Type B pancreatic cell (in vitro differentiated cells): ENCODE measurements at places on chromosomes 6 and 20.

GRCh38 chr6:39314273-39314795 is at the start of gene KCNK17:
TSS of gene KCNK17 (minus strand) at chr6:39314419. CDS start at chr6:39314320, 99 bp downstream.
- peak within 1 kb of the TSS; percentile 72 for H3K4me3 ChIP-seq
- H3K27me3 ChIP-seq = peaks cover 86% of the 10 kb centered on the region
- no peak for DNase-seq
- no peak within 1 kb of the TSS for H3K27ac ChIP-seq

- H3K27me3 ChIP-seq = no peaks in the 10 kb centered on the region
- H3K4me3 ChIP-seq = no peak overlapping the region
- no peak overlapping the region for H3K27ac ChIP-seq
- peaks cover 3% of the 10 kb centered on the region for H3K36me3 ChIP-seq
- H3K4me1 ChIP-seq = peaks cover 18% of the 10 kb centered on the region
- no peak for DNase-seq
Observed at GRCh38 chr6:23524548-23524947, 601.5 kb upstream of the NRSN1 start.

- H3K27ac ChIP-seq = no peak overlapping the region
- DNase-seq = no peak
- H3K27me3 ChIP-seq = no peaks in the 10 kb centered on the region
- H3K4me3 ChIP-seq = no peak overlapping the region
- H3K36me3 ChIP-seq = no peaks in the 10 kb centered on the region
Observed at GRCh38 chr6:131286469-131287040, 151.3 kb downstream of the AKAP7 start.

- H3K27me3 ChIP-seq = no peaks in the 10 kb centered on the region
- no peak overlapping the region for H3K4me3 ChIP-seq
- H3K36me3 ChIP-seq = no peaks in the 10 kb centered on the region
- H3K4me1 ChIP-seq = peaks cover 4% of the 10 kb centered on the region
- DNase-seq = no peak
- no peak overlapping the region for H3K27ac ChIP-seq
Observed at GRCh38 chr6:49911252-49911651, 44.9 kb upstream of the CRISP1 start.

GRCh38 chr6:1575210-1576041 is 34.3 kb upstream of the FOXC1 start:
- no peaks in the 10 kb centered on the region for H3K36me3 ChIP-seq
- H3K27ac ChIP-seq = peak overlapping the region; percentile 43
- H3K27me3 ChIP-seq = peaks cover 12% of the 10 kb centered on the region
- H3K4me1 ChIP-seq = peaks cover 24% of the 10 kb centered on the region

DNA sequence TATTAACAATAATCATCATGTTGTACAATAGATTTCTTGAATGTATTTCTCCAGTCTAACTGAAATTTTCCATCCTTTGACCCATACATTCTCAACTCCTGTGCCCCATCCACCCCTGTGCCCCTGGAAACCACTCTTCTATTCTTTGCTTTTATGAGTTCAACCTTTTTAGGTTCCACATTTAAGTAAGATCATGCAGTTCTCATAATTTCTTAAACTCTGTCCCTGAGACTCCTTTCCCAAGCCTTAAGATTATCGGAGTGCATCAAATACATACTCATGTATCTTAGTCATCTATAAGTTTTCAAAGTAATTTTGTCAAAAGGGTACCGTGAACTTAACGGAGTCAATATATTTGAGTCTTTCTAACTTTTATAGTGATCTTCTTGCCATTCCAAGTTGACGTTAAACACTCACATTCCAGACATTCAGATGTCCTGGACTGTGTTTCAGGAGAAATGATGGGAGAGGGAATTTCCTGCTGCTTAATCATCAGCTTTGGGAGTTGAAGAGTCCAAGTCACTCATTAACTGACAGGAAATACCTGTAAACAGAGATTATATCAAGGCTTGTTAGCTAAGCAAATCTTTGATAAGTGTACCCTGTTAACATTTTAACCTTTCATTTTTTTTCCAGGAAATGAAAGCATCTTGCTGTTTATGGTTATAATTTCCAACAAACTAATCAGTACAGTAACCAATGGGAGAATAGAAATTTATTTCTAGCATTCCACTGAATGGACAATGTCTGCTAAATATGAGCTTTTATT is 73.3 kb downstream of the ADGRG6 start:
- peaks cover 5% of the 10 kb centered on the region for H3K36me3 ChIP-seq
- peaks cover 31% of the 10 kb centered on the region for H3K4me1 ChIP-seq
- H3K27ac ChIP-seq = peak overlapping the region; percentile 68

- peaks cover 7% of the 10 kb centered on the region for H3K4me1 ChIP-seq
- H3K36me3 ChIP-seq = no peaks in the 10 kb centered on the region
Observed at GRCh38 chr6:140108167-140108566, 733.7 kb upstream of the CITED2 start.

DNA sequence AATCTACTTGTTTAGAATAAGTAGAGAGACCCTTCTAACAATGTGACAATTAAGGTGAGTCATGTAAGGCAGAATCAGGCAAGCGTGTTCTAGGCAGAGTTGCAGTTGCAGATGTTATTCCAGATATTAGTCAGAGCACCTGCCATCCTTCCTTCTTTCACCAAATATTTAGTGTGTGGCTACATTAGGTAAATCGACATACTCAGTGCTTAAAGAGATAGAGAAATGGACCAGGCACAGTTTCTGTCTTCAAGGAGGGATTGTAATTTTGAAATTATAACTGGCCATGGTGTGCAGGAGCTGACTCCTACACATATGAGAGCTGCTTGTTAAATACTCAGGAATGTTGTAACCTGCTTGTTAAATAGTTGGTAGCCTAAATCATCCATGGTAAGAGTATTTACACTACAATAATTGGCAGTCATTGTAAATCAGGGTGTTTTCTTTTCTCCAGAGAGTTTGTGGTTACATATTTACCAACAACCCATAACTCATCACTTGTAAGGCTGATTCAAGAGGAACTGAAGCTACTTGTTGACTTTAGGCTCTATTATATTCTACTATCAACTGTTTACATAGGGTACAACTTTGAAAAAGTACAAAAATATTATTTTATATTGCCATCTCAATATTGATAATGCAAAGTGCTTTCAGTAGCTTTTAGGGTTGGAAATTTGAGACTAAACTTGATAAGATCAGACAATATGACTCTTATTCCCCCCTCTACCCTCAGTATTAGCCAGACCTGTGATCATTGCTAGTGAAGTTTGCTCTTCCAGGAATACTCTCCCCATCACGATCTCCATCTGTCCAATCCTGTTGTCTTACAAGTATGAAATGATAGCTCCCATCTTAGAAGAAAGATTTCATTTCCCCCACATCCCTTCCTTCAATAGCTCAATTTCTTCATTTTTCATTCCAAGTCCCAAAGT is 607.1 kb downstream of the COL12A1 start:
- peaks cover 3% of the 10 kb centered on the region for H3K4me1 ChIP-seq
- H3K4me3 ChIP-seq = no peak overlapping the region
- DNase-seq = no peak
- H3K27me3 ChIP-seq = no peaks in the 10 kb centered on the region
- no peaks in the 10 kb centered on the region for H3K36me3 ChIP-seq
- H3K27ac ChIP-seq = no peak overlapping the region

DNA sequence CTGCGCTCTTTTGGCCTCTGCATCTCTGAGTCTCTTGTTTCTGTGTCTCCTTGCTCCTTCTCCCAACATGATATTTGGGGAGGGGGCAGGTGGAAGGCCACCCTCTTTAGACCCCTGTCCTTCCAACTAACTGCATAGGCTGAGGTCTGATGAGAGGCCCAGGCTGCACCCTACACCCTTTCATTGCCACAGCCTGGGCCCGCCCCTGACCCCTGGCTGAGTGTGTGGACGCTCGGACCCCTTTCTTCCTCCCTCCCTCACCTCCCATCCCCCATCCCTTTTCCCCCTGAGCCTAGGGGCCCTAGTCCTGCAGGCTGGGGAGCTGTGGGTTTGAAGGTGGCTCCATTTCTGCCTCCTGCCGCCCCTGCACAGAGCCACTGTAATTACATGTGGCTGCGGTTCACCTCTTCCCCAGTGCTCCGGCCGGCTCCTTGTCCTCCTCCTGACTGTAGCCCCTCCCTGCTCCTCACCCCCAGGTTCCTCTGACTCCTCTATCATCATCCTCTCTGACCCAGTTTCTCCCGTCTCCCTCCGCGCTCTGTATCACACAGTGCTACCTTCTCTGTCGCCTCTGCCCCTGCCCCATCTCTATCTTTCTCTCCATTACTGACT is 6.8 kb downstream of the MDFI start:
- peaks cover 49% of the 10 kb centered on the region for H3K4me1 ChIP-seq
- peak overlapping the region; percentile 80 for H3K4me3 ChIP-seq
- peaks cover 19% of the 10 kb centered on the region for H3K36me3 ChIP-seq
- no peak for DNase-seq
- H3K27ac ChIP-seq = peak overlapping the region; percentile 73

- H3K4me1 ChIP-seq = no peaks in the 10 kb centered on the region
- no peaks in the 10 kb centered on the region for H3K36me3 ChIP-seq
- no peak for DNase-seq
- H3K27ac ChIP-seq = no peak overlapping the region
Observed at GRCh38 chr6:30480536-30481156, 8.7 kb upstream of the HLA-E start.

DNA sequence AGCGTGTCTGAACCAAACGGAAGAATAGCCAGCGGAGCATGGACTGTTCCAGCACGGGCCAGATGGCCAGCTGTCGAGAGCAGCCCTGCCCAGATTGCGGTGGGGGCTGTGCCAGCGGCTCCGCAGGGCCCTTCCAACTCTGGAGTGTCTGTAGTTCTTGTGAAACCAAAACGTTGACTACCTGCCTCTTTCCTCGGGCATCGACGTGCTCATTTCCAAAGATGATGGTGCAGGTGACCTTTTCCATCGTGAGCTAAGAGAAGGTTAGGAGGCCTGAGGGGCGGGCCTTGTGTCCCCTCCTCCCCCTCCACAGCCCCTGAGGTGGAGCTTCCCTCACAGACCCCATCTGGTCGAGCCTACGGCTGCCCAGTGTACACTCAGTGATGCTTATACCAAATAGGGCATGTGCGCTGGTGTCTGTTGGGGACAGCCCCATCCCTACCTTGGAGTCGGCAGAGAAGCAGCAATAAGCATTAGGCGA is 12.9 kb upstream of the C20orf144 start:
- H3K4me3 ChIP-seq = peak overlapping the region; percentile 32
- H3K4me1 ChIP-seq = peaks cover 69% of the 10 kb centered on the region
- no peak for DNase-seq
- H3K27ac ChIP-seq = peak overlapping the region; percentile 97
- H3K27me3 ChIP-seq = no peaks in the 10 kb centered on the region
- H3K36me3 ChIP-seq = peaks cover 35% of the 10 kb centered on the region

- H3K4me1 ChIP-seq = no peaks in the 10 kb centered on the region
- no peak overlapping the region for H3K4me3 ChIP-seq
Observed at GRCh38 chr20:45399018-45399417, 9.1 kb upstream of the DBNDD2 start.

DNA sequence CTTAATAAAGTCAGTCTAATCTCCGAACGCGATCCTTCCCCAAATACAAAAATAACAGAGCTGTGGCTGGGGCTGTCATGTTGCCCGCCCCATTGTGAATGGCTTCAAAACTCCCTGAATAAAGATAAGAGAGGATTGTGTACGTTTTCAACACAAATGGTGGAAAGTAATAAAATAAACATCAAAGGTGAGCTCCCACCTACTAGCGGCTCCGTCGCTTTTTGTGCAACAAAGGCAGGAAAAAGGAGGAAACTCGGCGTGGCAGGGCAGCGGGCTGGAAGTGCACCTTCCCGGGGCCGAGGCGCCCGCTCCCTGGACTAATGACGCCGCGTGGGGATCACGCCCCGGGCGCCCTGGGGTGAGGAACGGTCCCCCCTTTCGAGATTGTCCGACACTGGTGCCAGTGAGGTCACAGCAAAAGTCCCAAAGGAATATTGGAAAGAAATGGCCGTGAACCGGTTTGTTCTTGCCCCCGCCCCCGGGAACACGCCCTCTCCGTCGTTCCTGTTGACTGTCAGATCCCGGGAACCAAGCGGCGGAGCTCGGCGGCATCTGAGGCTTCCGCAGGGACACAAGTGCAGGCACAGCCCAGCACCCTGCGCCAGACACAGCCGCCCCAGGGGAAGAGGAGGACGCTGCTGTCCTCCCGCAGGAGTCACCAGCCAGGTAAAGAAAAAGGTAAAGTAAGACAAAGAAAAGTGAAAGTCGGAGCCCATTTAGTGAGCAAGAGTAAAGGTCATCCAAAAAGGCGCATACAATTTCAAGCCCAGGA is 1.1 kb upstream of the FOXQ1 start:
- H3K27ac ChIP-seq = peak overlapping the region; percentile 93
- peaks cover 5% of the 10 kb centered on the region for H3K36me3 ChIP-seq
- H3K4me1 ChIP-seq = peaks cover 1% of the 10 kb centered on the region
- H3K27me3 ChIP-seq = peaks cover 82% of the 10 kb centered on the region
- DNase-seq = no peak

DNA sequence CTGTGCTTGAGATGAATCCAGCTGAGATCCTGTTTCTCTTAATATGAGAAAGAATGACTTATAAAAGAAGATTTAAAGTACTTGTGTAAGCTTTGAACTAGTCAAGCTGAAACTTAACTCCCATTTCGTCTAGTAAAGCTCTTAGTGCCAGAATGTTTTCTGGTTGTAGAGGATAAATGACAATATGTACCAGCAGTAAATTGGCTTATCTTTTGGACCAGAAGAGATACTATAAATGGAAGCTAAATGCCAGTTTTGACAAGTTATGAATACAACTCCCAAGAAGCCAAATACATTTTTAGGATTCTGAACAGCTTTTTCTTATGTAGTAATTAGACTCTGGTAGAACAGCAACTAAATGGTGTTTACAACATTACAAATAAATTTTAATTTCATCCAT is 608.7 kb downstream of the EYS start:
- no peaks in the 10 kb centered on the region for H3K36me3 ChIP-seq
- H3K4me1 ChIP-seq = no peaks in the 10 kb centered on the region
- no peak overlapping the region for H3K4me3 ChIP-seq
- no peak overlapping the region for H3K27ac ChIP-seq
- no peaks in the 10 kb centered on the region for H3K27me3 ChIP-seq

GRCh38 chr6:12962529-12962928 is 246.0 kb downstream of the PHACTR1 start:
- no peak overlapping the region for H3K4me3 ChIP-seq
- H3K27me3 ChIP-seq = peaks cover 39% of the 10 kb centered on the region
- H3K36me3 ChIP-seq = no peaks in the 10 kb centered on the region
- no peak overlapping the region for H3K27ac ChIP-seq
- peaks cover 11% of the 10 kb centered on the region for H3K4me1 ChIP-seq
- DNase-seq = no peak

- H3K36me3 ChIP-seq = no peaks in the 10 kb centered on the region
- H3K27me3 ChIP-seq = peaks cover 5% of the 10 kb centered on the region
- H3K4me1 ChIP-seq = peaks cover 50% of the 10 kb centered on the region
- no peak for DNase-seq
Observed at GRCh38 chr20:17873410-17874270, 95.0 kb downstream of the SNX5 start.

DNA sequence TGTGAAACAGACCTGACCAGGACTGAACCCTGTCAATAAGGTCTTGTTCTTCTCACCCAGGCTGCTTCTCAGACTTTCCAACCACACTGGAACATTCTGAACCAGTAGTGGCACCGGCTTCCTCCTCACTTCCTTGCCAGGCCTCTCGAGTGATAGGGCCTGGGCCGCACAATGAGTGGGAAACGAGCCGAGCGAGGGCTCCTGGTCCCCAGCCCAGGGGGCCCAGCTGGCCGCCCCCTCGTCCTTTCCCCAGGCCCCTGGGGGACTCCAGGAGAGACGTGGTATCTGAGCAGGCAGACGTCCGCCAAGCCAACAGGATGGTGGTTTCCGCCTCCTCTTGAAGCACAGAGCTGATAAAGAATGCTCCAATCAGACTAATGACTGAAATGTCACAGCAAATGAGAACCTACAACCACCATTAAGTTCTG is 117.9 kb downstream of the GMDS start:
- H3K4me1 ChIP-seq = peaks cover 29% of the 10 kb centered on the region
- peaks cover 3% of the 10 kb centered on the region for H3K27me3 ChIP-seq
- H3K36me3 ChIP-seq = no peaks in the 10 kb centered on the region
- no peak overlapping the region for H3K4me3 ChIP-seq
- DNase-seq = no peak
- no peak overlapping the region for H3K27ac ChIP-seq
